ENCODE measurements at places on chromosomes 3 and 15.

GRCh38 chr3:105473521-105474223 is 107.0 kb downstream of the ALCAM start:
- DNase-seq: peak; percentile 14

DNA sequence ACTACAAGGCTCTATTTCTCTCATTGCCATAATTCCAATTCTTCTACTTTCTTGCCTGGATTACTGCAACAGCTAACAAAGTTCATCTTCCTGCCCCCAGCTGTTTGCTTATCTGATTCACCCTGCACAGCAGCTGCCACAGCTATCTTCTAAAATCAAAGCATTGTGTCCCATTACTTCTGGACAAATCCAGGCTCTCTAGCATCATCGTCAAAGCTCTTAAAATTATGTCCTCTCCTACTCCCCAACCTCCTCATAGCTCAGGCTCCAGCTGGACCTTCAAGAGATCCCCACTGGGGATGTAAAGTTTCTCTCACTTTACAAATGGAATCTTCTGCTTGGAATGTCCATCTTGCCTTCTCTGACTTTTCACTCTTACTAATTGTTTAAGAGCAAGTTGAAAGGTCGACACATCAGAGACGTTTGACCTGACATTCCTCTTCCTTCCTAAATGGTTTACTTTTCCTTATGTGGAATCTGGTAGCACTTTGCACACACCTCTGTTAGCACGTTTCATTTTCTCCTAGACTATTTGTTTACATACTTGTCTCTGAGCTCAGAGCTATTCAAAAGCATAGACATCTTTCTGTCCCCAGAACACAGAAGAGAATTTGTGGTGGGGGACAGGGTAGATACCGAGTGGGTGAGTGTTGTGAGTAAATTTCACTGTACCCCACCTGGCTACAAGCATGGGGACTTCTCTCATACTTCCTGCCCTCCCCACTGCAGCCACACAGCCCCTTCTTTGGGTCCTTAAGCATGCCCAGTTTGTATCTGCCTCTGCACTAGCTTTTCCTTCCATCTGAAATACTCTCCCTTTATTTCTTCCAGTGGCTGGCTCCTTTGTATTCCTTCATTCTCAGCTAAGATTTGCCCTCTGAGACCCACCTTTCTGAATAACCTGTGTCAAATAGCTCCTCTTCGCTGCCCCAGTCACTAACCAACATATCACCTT is 77.9 kb downstream of the SERPINI1 start:
- DNase-seq: no peak

- DNase-seq: no peak
These were observed 169.2 kb upstream of the STRIT1 start for GRCh38 chr3:155462672-155463071.

GRCh38 chr3:24040311-24040710 is 95.2 kb downstream of the NR1D2 start:
- no peak for DNase-seq

- no peak for DNase-seq
These were observed 21.2 kb upstream of the XIRP1 start for GRCh38 chr3:39213613-39214012.

GRCh38 chr3:149599236-149599635 is 58.6 kb downstream of the WWTR1 start:
- no peak for DNase-seq

DNA sequence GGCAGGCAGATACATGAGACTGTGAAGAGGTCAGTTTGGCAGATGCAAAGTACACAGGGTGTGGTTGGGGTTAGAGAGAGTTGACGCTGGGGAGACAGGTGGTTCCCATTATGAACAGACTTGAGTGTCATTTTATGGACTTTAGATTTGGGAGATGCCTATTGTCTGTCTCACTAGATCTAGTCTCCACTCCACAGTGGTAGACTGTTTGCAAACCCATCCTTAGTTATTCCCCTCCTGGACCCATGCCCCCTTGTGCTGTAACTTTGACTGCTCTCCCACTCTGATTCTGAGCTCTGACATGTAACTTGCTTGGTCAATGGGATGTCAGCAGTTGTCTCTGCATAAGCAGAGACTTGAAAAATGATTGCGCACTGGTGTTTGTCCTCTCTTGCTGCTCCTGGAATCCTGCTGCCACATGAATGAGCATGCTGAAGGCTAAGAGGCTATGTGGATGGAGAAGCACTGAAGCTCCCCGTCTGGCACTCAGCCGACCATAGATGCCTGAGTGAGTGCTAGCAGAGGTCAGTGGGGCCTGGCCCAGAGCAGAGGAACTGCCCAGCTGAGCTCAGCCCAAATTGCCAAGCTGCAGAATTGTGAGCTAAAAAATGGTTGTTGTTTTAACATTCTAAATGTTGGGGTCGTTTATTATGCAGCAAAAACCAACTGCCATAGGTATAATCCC is 88.2 kb downstream of the FAM43A start:
- peak; percentile 19 for DNase-seq

- DNase-seq: peak; percentile 58
These were observed 140.4 kb upstream of the CGNL1 start for GRCh38 chr15:57235873-57236272.

- no peak for DNase-seq
These were observed 44.3 kb upstream of the ACAD9 start for GRCh38 chr3:128835096-128835495.

DNA sequence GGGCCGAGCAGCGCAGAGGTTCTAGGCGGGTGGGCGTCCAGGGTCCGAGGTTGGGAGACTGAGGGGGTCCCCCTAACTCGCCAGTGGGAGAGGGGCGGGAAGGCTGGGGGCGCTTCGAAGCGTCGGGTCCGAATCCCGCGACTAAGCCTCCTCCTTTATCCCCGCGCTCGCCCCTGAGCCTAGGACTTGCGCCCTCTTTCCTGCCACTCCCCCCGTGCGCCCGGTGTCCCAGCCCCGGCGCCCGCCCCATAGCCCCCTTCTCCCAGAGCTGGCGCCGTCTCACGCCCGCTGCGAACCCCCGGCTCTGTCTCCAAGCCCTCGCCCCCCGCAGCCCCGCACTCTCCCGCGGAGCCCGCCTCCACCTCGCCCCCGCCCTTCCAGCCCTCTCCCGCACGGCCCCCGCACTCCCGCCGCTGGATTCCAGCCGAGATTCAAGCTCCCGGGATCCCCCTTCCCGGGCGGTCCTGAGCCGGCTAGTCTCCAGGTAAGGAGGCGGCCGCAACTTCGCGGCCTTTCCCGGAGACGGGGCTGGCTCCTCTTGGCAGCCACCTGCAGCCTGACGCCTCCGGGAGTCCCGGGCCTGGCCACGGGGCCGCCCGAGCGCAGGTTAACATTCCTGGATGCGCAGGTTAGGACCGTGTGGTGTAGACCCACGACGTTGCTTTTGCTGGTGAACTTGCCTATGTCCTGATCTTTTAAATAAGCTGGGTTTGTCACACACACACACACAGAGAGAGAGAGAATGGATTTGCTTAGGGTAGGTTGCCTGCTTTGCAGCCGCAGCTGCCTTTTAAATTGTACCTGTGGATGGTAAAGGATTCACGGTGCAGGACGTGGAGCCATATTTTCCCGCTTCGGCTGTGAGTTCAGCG is 563 bp downstream of the PXYLP1 start:
- no peak for DNase-seq

- no peak for DNase-seq
These were observed 543.7 kb downstream of the FHIT start for GRCh38 chr3:60707452-60708020.

- no peak for DNase-seq
These were observed 2.8 kb downstream of the LSAMP start for GRCh38 chr3:116442331-116443021.

GRCh38 chr3:136952292-136952691 is 5.5 kb upstream of the IL20RB start:
- no peak for DNase-seq

- DNase-seq: peak; percentile 37
These were observed 3.3 kb downstream of the HES1 start for GRCh38 chr3:194139071-194139813.

GRCh38 chr15:79977431-79978054 is 6.5 kb upstream of the BCL2A1 start:
- DNase-seq: no peak

DNA sequence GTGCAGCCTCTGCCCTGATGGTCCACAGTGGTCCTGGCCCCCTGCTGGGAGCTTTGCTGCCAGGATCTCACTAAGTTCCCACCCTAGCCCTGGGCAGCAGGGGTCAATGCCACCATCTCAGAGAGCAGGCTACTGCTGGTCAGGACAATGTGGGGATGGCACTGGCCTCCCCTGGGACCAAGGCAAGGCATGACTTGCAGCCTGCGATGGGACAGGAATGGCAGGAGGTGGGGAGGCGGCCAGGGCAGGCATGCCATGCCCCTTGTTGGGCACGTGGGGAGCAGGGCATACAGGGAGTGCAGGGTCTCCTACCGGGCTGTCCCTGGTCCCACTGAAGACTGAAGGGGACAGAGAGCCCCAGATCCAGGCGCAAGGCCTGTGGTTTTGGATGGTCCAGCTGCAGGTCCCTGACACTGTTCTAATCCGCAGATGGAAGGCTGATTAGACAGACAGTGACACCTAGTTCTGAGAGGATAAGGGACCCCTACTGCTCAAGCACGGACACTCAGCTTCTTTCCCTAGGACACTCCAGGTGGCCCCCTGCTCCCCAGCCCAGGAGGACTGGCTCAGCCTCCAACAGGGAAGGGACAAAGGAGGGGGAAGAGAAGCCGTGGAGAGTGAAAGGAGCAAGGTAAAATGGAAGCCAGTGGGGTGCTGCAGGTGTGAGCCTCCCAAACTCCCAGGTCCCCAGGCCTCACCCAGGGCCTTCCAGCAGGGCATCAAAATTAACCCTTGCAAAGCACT is 69.2 kb upstream of the RPL32 start:
- no peak for DNase-seq

GRCh38 chr3:37103103-37103808 is 71.1 kb downstream of the LRRFIP2 start:
- no peak for DNase-seq

DNA sequence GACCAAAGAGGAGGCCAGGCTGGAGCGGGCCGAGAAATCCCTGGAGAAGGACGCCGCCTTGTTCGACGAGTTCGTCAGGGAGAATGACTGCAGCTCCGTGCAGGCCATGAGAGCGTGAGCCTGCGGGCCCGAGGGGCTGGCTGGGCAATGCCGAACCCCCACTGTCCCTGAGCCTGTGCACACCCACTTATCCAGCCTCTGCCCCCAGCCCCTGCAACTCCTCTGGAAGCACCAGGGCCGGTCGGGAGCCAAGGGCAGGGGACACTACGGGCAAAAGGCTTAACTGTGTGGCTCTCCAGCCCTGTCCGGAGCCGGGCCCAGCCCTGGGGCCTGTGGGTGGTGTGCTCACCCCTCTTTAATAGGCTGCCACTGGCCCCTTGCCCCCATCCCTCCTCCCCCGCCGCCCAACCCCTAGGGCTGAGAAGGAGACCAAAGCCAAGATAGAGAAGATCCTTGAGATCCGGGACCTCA is 24.0 kb downstream of the CFAP100 start:
- DNase-seq: no peak

- no peak for DNase-seq
These were observed 34.1 kb downstream of the ATP10A start for GRCh38 chr15:25829073-25829472.

DNA sequence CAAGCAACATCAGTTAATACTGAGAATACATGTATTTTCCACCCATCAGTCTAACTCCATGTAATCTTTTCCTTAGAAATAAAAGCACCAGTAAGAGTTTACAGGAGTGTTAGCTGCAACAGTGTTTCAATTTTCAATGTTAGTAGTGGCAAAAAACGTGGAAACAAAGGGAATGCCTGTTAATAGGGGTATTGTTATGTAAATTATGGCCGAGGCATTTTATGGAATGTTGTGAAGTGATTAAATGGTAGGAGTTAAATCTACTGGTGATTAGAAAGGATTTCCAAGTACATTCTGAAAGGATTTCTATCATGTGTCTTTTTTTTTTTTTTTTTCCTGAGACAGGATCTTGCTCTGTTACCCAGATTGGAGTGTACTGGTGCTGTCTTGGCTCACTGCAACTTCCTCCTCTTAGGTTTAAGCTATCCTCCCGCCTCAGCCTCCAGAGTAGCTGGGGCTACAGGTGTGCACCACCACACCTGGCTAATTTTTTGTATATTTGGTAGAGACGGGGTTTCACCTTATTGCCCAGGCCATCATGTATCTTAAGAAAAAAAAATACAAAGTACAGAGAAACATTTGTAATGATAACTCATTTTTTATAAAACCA is 6.6 kb downstream of the ATP6V1A start:
- DNase-seq: no peak

DNA sequence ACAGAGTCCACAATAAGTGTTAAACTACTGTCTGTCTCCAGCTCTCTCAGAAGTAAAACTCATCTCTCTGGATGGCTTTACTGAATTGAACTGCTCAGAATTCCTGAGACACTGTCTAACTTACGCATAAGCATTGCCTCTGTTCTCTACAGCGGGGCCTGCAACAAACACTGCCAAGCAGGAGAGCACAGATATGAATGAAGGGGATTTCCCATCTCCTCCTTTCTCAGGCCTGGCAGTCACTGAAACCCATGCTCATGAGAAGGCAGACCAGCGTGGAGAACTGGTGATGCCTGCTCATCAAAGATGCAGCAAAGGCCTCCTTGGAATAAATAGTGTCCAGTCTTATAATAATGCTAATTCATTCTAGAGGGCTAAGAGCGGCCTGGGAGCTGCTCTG is 10.3 kb downstream of the RASGRP1 start:
- no peak for DNase-seq

DNA sequence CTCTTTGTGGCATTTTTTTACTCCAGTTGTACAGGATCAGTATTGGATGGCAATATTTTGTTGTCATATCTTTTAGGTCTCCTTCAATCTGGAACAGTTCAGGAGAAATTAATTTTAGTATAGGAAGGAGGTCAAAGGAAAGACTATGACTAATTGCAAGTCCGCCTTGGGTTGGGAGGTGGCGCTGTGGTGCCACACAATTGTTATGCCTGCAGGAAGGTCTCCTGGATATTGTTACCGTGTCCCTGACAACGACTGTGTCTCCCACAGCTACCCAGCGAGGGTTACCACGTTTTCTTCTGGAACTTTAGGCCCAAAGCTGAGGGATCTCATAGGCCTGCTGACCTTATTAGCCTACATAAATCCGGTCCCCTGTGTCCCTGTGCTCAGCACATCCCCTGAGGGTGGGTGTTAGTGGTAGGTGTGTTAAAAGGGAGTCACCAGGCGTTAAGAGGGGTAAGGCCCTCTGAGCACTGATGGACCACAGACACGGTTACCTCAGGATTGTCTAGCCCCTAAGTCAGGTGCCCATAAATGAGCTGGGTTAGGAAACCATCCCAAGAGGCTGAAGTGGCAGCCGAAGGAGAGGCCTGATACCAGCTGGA is 31.5 kb downstream of the KCNAB1 start:
- DNase-seq: peak; percentile 68

DNA sequence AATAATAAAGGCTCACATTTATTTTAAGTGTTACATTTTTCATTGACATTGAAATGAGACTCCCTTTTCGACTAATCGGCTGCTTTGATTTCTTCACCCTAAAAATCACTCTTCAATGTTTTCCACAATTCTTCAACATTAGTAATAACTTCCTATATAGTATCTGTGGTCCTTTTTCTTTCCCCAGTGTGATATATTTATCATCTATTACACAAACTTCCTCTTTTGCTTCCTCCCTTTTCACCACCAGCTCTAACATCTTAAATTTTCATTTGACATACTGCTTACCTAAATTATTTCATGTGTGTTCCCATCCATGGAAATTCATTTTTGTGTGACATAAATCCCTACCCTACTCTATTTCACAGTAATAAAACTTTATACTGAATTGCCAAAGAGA is 244.4 kb downstream of the TIGIT start:
- DNase-seq: no peak

Measured in A172 (cell line).